ENCODE measurements at places on chromosomes 1 and 21.

GRCh38 chr1:173509797-173510196 lies 32.7 kb downstream of the PRDX6 start:
- DNase-seq, result no peak

DNA sequence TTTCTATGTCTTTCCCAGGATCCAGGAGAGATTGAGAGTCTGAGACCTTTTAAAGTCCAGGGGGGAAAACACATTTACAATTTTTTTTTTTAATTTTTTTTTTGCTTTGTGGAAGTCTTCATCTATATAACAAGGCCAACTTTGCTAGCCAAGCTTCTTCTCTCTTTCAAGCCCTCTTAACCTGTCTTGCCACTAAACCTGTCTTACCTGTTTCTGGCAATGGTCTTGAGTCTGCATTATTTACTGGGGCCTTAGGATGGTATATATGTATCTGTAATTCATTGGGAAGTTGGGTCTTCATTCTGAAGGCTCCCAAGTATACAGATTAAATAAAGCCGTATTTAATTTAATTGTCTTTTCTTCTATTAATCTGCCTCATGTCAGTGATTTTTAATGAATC lies 750.9 kb upstream of the B3GALT2 start:
- DNase-seq, result no peak

DNA sequence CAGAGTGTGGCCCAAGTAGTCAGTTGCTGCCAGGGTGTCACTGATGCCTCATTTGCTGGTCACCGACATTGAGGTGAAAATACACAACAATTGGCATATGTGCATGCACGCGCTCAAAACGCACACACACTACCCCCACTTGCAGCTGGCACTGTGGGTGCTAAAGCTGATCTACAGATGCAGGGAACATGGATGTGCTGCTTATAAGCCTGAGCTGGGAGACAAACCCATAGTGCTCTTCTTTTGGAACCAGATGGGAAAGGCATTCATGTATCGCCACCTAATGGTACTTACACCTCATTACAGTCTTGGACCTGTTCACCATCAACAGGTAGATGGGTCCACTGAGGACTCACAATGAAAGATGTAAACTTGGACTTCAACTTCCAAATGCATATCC lies 70.3 kb upstream of the CAMK1G start:
- DNase-seq, result peak; percentile 45

DNA sequence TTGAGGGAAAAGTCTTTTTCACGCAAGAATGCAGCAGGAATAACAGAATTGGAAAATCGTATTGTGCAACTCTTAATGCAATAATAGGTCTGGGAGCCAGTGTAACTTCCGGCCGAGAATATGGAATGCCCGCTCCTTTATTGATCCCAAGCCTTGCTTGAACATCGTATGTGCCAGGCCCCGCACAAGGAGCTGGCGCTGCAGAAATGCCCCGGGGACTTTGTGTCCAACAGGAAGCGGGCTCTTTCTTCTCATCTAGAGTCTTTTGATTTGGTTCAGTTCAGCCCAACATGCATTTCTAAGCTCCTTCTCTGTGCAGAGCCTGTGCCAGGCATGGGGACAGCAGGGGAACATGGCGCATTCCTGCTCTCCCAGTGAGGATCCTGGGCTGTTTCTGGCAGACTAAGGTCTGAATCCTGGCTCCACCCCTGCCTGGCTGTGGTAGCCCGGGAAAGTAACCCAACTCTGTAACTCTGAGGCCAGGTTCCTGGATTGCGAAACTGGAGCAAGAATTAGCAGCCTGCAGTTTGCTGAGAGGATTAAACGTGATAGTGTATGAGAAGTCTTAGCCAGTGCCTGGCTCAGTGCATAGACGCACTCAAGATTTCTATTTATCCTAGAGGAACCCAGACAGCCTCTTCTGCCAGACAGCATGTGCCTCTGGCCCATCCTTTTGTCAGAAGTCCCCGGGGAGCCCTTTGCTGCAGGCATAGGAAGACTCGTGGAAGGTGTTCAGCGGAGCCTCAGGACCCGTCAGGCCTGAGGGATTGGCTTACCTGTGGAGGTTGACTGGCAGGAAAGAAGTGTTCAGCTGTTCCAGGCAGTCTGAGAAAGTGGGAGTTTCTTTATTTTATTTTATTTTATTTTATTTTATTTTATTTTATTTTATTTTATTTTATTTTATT lies 987 bp upstream of the CDCP2 start:
- DNase-seq, result no peak

DNA sequence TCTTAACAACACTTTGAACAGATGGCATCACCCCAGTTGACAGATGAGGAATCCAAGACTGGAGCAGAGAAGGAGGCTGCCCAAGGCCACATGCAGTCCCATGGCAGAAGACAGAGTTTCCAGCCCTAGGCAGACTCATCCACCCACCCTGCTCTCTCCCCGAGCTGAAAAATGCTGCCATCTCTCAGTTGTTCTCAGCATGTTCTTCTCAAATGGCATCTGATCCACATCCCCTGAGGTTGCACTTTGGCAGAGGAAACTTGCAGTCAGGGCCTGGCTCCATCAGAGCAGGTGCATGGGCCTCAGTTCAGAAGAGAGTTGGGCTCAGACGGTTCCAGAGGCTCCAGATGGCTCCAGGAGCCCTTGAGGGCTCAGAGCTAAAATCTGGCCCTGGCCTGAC lies 709.4 kb downstream of the MATN1 start:
- no peak for DNase-seq

DNA sequence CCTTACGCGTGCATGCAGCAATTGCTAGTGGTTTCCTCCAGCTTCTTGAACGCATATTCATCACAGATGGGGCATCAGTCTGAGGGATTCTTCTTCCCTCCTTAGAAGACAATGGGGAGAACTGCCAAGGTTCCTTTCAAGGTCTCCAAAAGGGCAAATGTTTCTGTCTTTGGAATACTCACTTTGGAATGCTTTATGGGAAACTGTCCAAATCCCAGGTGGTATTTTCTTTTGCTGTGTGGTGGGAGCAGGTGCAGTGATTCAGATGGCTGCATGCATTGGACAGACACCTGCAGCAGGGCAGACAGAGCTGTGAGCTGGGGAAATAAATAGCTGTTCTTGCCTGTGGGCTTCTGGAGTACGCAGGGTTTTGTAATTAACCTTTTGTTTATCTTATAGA lies 40.5 kb downstream of the URB2 start:
- peak; percentile 46 for DNase-seq

All from NAMALWA (cell line).